NB4 (cell line): ENCODE measurements at places on chromosomes 16 and 17.
A peak's percentile ranks its signal among the peaks of the same experiment; 100 is the strongest.

DNA sequence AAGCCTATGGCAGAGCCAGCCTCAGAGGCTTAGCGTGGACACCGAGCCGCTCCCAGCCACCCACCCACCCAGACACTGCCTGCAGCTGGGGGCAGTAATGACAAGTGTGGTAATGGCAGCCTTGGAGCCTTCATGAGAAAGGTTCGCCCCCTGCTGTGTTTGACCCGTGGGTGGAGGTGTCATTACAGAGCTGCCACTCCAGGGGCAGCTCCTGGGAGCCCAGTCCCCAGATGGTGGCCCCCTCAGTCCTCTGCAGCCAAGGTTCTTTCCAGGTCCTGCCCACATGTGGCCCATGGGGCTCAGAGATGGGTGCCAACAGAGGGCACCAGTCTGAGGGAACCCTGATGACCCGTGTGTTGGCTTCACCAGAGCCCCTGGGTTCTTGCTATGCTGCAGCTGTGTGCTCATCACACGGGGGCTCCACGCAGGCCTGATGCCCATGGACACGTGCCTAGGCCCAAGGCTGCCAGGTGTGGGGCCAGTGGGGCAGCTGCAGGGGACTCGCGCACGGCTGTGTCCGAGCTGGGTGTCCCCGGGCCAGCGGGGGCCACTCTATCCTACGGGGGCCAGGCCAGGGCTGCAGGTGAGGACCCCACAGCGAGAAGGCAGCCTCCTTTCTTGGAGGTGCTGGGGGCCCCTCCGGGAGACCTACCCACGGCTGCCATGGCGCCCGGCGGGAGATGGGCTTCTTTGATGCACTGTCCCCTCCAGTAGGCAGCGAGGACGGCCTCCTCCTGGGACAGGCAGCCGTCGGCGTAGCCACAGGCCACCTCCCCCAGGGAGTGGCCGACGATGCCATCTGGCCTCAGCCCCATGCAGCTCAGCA, 8.1 kb downstream of the FASN start:
- DNase-seq, result peak; percentile 41

DNA sequence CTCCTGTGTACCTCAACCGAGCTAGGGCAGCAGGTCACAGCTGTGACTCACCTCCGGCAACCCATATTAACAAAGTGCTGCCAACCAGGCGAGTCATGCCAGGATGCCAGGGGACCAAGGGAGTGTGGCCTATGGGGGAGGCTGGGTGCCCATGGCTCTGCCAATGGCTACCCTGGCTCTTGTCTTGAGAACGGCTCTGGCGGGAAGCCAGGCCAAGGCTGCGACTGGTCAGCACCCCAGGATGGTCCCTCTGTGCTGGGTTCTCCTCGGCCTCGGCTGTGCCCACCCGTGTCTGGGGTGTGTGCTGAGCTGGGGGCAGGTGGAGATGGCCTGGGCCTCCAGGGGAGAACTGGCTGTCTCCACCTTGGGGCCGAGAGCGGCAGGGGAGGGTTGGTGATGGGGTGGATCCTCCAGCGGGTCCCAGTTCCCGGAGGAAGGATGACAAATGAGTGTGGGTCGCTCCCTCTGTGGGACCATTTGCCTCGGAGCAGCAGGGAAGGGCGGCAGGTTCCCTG, 75.8 kb downstream of the MRC2 start:
- DNase-seq, result no peak

- peak; percentile 64 for DNase-seq
Observed at GRCh38 chr16:31472709-31473203, 804 bp downstream of the TGFB1I1 start.

- no peak for DNase-seq
Observed at GRCh38 chr17:29294580-29294900, 592 bp upstream of the NUFIP2 start.

GRCh38 chr17:75908201-75908600, 3.5 kb upstream of the MRPL38 start:
- DNase-seq, result no peak

DNA sequence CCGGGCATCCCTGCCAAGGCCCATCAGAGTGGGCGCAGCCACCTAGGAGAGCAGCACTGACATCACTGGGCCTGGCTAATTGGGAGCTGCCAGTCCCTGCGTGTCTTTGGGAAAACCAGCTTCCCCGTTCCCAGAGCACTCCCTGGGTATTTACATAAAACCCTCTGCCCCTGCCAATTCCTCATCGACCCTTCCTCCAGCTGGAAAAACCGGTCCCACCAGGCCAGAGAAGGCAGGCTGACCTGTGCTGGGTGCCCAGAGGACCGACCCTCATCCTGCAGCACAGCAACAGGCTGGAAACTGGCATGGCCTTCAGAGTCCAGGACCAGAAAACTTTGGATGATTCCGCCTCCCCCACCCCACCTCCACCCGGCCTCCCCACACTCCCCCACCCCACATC, 8.2 kb upstream of the FOXN1 start:
- no peak for DNase-seq

- peak; percentile 99 for DNase-seq
Observed at GRCh38 chr17:64448665-64449512, at the start of gene MILR1. Gene MILR1, plus strand, starts transcription at chr17:64449115. Its CDS starts 54 bp downstream, at chr17:64449169.

DNA sequence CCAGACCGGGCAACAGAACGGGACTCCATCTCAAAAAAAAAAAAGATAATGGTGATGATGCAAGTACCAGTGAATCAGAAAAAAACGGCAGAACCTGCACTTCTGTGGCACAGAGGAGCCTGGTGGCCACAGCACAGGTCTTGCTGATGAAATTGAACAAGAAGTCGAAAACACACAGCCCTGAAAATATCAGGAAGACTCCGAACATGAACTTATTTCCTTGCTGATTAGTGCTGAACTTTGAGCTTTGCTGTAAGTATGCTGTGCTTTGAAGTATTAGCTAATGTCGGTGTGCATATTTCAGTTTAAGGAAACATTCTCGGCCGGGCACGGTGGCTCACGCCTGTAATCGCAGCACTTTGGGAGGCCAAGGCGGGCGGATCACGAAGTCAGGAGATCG, 10.9 kb upstream of the MYO15B start:
- DNase-seq, result no peak

- DNase-seq, result no peak
Observed at GRCh38 chr16:85710732-85711131, 22.0 kb upstream of the GINS2 start.

- no peak for DNase-seq
Observed at GRCh38 chr17:66018786-66019185, 173.1 kb downstream of the CEP112 start.

- no peak for DNase-seq
Observed at GRCh38 chr17:68777856-68778694, 176.9 kb upstream of the FAM20A start.

DNA sequence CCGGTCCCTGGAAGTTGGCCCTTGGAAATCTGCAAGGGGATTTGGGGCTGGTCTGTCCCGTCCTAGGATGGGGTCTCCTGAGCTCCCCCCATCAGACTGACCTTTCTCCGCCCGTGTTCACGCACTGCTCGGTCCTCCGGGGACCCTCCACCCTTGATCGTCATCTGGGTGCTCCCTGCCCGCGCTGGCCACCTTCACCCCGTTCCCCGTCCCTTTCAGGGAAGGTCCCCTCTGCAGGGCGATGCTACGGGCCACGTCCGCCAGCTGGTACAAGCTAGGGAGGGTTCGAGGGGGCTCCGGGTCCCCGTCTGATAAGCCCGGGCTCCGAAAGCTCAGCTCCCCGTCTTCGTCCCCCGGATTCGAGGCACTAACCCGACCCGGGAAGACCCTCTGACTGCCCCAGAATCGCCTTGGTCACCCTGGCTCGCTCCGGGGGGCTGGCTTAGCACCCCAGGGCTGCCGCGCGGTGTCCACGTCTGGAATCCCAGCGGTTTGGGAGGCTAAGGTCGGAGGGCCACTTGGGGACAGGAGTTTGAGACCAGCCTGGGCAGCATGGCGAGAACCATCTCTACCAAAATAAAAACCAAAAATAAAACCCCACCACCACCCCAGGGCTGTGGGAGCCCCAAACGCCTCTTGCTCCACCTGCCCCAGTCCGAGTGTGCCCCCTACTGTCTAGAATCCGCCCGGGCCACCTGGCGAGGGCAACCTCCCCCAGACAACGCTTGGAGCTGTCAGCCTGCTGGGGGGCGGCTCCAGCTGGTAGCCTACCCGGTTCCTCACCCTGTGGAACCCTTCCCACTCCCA, 1.1 kb upstream of the SLC43A2 start:
- DNase-seq, result peak; percentile 72

DNA sequence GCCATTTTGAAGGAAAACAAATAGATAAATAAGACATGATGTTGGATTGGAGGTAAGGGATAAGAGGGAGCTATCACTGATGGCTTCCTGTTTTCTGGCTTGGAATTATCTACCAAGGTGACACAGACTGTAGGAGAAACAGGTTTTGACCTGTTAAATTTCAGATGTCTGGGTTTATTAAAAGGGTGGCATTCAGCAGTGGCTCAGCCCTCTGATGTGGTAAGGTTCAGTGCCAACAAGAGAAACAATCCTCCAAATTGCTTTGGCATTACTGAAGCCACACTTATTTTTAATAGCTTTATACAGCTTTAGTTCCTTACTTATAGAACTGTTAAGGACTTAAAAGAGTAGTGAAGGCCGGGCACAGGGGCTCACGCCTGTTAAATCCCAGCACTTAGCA, 37.0 kb upstream of the AKAP1 start:
- no peak for DNase-seq
